Lung (tissue), 17 donors: ENCODE measurements at places on chromosomes 2 and 18.

- DNase-seq, result no peak
Observed at GRCh38 chr2:231184319-231184718, 14.1 kb upstream of the ARMC9 start.

- DNase-seq, result peak; percentile 83
Observed at GRCh38 chr2:43224131-43224570, 2.3 kb downstream of the ZFP36L2 start.

- no peak for DNase-seq
Observed at GRCh38 chr2:98372121-98372520, 25.9 kb downstream of the CNGA3 start.

DNA sequence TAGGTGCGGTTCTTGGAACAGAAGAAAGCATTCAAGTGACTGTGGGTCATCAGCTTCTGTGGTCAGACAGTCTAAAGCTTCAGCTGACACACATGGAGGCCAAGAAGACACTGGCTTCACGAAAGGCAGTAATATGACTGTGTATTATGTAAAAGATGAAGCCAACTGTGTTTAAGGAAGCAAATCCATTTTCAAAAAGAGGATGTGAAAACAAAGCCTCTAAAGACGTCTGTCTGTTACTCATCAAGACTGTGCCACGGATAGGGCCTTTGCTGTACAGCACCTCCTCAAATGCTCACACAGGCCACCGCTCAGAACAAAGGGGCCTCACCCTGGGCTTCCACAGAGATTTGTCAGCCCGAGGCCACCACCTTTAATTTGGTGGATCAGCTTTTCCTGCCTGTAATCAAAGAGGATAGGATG, 21.1 kb upstream of the TMEM163 start:
- DNase-seq, result peak; percentile 13

DNA sequence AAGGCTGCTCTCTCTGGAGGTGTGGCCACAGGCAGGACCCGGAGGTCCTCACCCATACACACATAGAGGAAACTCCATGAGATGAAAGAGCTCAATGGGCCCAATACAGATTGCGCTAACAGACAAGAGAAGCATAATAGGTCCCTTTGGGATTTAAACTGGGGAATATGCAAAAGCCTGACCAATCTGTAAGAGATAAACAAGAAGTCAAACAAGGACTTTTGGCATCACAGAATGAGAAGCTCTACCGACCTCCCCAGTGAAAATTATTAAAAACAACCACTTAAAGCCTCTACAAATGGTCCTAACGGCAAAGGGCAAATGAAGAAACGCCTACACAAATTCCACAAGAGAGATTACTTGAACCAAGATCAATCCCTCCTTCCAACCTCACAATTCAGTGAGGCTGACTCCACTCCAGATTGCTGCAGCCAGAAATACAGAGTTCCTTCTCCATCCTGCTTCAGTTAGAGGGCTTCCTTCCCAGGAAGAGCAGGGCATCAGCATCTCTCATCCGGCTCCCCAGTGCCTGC, 10.8 kb downstream of the IWS1 start:
- no peak for DNase-seq

- DNase-seq, result no peak
Observed at GRCh38 chr2:18522484-18523146, 37.8 kb downstream of the RDH14 start.

GRCh38 chr2:168821577-168821976, 19.1 kb downstream of the NOSTRIN start:
- no peak for DNase-seq

DNA sequence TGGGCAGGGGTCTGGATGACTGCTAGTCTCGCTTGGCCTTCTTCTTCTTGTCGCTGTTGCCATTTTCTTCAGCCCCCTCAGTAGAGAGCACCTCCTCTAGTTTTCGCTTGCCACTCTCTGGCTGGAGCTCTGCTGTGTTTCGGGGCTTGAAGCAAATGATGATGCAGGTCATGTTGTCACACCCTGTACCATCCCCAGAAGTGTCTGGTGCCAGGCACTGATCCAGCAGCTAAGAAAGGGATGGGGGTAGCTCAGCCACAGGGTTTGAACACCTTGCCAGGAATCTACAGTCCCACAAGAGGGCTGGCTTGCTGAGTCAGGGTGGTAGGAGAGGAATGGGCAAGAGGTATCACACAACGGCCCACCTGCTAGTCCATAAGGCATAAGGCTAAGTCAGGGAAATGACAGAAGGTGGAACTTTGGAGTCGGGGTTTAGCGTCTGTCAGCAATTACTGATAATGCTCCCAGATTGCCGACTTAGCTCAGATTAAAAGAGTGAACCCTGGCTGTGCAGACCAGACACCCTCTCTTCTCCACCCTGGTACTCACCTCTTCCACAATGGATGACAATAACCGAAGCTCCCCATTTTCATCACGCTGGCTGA, 1.1 kb upstream of the ZNF513 start:
- no peak for DNase-seq

GRCh38 chr2:171669121-171669520, 18.1 kb upstream of the DYNC1I2 start:
- no peak for DNase-seq

GRCh38 chr18:59911600-59911999, 11.8 kb downstream of the PMAIP1 start:
- DNase-seq, result no peak

GRCh38 chr18:77133051-77133834, 660 bp upstream of the MBP start:
- no peak for DNase-seq

- no peak for DNase-seq
Observed at GRCh38 chr2:224901121-224901676, 141.1 kb downstream of the DOCK10 start.

GRCh38 chr18:75556841-75557240, 129.3 kb upstream of the SMIM21 start:
- peak; percentile 78 for DNase-seq

- DNase-seq, result no peak
Observed at GRCh38 chr2:56217106-56217505, 33.3 kb downstream of the CCDC85A start.

GRCh38 chr2:226123300-226123699, 676.3 kb downstream of the IRS1 start:
- DNase-seq, result no peak

- DNase-seq, result no peak
Observed at GRCh38 chr2:55779459-55780421, 86.1 kb upstream of the PNPT1 start.

DNA sequence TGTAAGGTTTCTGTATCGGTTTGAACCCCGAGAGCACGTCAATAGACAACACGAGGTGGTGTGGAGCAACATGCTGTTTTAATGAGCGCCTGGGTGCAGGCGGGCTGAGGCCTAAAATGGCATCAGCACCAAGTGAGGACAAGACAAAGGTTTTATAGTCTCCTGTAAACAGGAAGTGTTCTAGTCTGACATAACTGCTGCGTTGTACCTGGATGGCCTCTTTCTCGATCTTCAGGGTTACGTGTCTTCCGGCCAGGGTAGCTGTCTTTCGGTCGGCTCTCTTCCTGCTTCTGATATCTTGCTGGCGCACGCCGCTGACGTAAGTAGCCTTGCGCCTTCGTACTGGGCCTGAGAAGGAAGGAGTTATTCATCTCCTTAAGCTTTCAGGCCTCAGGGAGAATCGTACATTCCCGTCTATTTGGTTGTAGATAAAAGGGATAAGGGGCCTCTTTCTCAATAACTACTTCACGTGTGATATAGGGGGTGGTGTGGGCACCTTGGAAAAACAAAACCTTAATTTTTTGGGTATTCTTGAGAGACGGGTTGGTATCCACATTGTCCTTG, 53.5 kb downstream of the KYNU start:
- no peak for DNase-seq

- no peak for DNase-seq
Observed at GRCh38 chr18:35458677-35459441, 38.9 kb downstream of the INO80C start.

DNA sequence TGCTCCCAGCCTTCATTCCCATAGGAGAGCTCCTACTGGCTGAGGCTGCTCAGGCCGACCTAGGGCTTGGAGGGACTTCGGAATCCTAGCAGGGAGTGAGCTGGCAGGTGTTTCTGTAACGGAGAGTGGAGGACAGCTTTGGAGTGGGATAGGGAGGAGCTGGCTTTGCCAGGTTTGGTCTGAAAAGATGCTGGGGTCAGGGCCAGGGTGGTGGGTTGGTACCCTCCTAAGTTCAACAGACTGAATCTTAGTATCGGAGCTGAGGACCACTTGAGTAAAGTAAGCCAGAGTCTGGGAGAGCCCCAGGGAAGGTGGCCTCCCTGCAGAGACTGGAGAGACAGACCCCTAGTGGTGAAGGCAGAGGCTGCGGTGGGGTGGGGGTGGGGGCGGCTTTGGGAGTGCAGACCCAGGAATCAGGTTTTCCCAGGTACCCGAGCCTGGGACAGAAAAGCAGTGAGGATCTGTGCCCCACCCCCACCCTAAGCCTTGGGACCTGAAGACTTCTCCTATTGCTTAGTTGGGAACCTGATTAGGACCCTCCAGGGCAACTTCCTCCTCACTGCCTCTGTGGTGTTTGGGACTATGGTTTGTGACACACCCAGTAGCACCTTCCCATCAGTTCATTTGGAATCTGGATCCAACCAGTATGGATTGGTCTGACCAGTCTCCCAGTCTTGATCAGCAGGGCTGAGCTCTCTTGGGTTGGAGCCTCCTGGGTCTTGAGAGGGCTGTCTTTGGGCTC, 3.0 kb downstream of the CNNM4 start:
- DNase-seq, result peak; percentile 47

DNA sequence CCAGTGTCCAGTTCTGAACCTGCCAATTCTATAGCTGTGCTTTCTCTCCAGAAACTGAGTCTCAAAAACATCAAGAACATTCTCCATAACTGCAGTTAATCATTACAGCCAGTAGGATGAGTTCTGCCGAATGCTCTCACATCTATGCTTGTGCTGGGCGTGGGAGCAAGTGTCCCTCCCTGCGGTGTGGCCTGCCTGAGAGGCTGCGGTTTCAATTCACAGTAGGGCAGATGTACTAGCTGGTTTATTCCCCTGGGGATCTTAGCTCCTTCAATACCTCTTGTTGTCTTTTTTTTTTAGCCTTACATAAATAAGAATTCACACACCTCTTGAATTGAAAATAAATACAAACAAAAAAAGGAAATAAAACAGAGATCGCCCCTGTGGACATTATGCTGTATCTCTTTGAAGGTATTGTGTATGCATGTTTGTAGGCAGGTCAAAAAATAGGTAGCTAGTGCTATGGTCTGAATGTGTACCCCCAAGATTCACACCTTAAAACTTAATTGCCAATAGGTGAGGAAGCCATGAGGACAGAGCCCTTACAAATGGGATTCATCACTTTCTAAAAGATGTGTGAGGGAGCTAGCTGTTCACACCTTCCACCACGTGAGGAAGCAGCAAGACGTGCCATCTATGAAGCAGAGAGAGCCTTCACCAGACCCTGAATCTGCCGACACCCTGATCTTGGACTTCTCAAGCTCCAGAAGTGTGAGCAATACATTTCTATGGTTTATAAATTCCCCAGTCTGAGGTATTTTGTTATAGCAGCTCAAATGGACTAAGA, 74.3 kb downstream of the BCL2L11 start:
- no peak for DNase-seq

DNA sequence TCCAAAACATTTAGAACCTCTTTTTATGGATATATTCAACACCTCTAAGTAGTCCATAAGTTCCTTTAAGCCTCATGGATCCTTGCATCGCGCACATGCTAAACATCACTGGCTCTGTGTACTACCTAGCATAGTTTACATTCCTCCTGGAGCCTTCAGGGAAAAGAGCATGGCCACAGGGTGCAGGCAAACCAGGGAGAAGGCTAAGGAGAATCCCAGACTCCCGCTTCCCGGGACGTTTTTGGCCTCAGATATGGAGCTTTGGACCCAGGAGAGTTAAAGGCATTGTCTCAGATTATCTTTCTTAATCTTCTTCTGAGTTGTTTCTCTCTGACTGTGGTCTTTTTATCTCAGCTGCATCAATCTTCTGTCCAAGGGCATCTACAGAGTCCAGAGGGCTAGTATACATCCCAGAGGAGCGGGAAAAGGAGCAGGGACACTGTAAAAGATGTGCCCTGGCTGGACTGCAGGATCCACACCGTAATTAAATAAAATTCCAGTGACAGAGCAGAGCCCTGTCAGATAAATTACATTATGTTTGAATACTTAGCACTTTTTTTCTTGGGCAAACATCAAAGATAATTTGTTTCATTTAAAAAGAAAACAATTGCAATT, 36.9 kb downstream of the RIT2 start:
- no peak for DNase-seq

DNA sequence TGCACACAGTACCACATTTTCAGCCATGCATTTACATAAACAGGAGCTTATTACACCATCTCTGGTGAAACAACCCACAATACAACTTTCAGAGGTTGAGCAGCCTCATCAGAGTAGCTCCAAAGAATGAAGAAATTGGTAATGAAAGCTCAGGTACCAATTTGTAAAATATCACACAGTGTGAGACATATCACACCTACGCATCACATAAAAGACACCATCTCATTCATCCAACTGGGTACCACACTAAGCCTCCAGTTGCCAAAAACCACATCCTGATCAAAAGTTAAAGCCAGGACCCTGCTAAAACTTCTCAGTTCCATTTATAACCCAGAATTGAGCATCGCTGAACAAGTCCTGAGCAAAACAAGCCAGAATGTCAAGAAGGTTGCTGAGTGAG, 4.6 kb downstream of the TMEM163 start:
- no peak for DNase-seq

- peak; percentile 93 for DNase-seq
Observed at GRCh38 chr2:23286758-23287704, 97.9 kb upstream of the KLHL29 start.

GRCh38 chr2:179751163-179751809, 110.1 kb downstream of the ZNF385B start:
- peak; percentile 55 for DNase-seq
